Myometrial cell (primary cell): ENCODE measurements at places on chromosomes 7 and 10. TPM values are rescaled to one million over a fixed set of nuclear protein-coding genes. Genes with fewer than 3 reads are reported as not detected.

HNRNPF gene
- total RNA-seq: 187 and 197 TPM in 2 replicates

AMPH gene
- under 0.01 and 0.58 TPM in 2 replicates for total RNA-seq

CDK5 gene
- 19.3 and 24.6 TPM in 2 replicates for total RNA-seq

CYP26A1 gene
- 0.18 TPM in 1 of 2 replicates, not detected in the other for total RNA-seq

CCL24 gene
- not detected in 2 replicates for total RNA-seq

OR2A1 gene
- total RNA-seq: not detected in 2 replicates

ARHGEF5 gene
- total RNA-seq: 4.6 and 9.4 TPM in 2 replicates

CYP3A4 gene
- not detected in 2 replicates for total RNA-seq

PAXIP1 gene
- total RNA-seq: 4.4 and 5.8 TPM in 2 replicates

FAM237B gene
- not detected in 2 replicates for total RNA-seq

C7orf33 gene
- total RNA-seq: not detected in 2 replicates
